ENCODE measurements at places on chromosomes 16 and 17.

DNA sequence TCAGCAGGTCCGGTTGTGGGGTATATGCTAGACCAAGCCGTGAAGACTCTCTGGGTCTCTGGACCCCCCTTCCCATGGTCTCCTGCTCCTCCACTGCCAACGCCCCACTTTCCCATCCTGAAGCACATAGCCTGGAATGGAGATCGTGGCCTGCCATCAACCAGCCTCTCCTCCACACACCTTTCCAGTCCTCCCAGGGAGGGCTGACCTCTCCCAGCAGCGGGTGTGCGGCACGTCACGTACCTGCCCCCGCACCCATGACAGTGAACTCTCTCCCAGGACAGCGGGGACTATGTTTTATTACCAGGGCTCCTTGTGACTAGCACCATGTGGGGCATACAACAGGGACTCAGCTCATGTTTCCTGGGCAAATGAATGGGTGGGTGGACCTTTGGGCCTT lies 1.8 kb downstream of the PRM3 start:
- peak; percentile 66 for DNase-seq

GRCh38 chr17:47776330-47777197 lies 43.5 kb downstream of the TBX21 start:
- DNase-seq: peak; percentile 95

GRCh38 chr16:24539850-24540601 lies 660 bp downstream of the RBBP6 start:
- DNase-seq: peak; percentile 75

DNA sequence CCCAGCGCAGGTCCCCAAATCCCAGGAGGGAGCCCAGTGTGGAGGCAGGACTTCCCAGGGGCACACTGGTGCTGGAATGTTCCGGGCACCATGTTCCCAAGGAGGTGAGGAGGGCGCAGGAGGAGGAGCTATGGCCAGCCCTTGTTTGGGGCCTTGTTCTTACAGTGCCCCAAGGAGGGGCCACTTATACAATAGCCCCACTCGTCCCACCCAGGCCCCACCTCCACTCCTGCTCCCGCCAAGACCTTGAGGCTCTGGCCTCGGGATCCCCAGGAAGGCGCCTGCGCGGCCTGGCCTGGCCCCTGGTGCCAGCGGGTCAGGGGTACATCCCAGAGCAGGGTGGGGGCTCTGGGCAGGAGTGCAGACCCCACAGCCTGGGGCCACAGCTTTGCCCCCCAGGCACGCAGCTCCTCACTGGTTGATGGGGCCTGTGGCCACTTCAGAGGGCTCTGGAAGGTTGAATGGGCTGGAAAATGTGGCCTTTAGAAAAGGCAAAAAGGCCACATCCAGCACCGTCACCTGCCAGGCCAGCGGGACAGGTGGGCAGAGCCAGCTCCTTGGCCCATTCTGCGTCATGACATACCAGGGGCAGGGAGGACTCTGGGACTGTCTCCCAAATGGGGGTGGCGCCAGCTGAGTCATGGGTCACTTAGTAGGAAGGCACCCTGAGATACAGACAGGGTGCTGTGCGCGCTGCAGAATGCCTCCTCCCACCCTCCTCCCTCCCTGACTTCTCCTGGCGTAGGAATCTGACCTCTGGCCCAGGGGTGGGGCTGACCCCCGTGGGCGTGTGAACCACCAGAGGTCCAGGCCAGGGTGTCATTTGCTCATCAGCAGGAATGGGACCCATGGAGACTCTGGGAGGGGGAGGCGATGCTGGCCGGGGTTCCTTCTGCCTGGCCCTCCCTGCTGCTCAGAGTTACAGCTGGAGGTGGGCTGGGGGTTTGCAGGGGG lies 32.3 kb upstream of the PVALEF start:
- no peak for DNase-seq
